ENCODE measurements at places on chromosomes 3 and 15.

DNA sequence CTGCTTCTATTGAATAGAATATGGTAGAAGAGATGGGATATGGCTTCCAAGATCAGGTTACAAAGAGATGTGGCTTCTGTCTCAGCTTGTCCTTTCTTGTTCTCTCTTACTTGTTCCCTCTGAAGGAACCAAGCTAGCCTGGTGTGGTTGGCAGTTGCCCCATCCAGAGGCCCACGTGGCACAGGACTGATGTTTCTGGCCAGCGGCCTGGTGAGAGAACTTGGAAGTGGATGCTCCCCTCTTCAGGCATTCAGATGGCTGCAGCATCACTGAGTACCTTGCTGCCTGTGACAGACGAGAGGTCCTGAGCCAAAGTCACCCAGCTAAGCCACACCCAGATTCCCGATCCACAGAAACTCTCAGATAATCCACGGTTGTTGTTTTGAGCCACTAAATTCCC is 183.6 kb downstream of the NSMCE3 start:
- DNase-seq, result no peak

DNA sequence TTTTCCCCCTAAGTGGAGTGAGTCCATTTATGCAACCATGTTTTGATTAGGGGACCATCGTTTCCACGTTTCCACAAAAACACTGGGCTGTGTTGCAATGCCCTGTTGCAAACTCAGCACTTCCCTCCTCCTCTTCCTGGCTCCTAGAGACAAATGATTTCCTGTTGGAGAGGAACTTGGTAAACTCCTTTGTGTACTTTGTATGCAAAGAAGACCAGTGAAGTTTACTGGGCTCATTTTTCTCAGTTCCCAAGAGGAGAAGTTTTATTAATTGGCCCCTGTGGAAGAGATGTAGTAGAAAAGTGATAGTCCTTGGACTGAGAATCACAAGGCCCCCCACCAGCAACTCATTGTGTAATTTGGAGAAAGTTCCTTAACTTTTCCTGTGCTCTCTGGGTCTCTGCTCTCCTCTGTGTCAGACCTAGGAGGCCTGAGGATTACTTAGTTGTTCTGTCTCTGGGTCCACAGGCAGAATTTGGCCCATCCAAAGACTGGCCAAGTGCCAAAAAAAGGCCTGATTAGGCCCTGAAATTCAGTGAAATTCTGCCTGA is 95.0 kb downstream of the ATG7 start:
- DNase-seq, result no peak

DNA sequence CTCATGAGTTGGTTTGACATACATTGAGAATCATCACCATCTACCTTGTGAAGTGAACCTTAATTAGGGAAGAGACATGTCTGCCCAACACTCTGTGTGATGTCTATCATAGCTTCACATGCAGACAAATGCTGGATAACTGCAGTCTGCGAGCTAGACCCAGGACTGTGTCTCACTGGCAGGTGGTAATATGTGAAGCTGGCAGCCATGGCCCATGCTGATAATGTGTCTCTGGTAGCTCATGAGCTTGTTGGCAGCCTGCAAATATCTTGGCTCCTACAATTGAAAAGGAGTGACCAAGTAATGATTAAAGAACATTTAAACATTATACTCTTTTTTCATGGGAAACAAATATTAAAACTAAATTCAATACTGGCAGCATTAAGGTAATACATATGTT is 234.8 kb downstream of the CHST2 start:
- DNase-seq, result no peak

DNA sequence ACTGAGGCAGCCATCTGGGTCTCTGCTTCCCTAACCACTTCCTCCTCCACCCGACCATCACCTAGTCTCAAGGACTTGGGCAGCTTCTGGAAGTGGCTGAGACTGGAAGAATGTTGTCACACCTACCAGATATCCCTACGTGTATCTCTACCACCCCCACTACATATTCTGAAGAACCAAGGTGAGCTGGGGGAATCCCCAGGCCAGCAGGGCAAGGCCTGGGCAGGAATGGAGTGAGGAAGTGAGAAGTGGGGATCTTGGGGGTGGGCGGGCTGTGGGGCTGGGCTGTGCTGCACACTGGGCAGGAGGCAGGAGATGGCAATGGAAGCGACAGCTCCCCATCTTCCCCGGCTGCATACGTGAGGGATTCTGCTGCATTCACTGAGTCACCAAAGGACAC is 17.5 kb upstream of the ALDH1A3 start:
- no peak for DNase-seq

DNA sequence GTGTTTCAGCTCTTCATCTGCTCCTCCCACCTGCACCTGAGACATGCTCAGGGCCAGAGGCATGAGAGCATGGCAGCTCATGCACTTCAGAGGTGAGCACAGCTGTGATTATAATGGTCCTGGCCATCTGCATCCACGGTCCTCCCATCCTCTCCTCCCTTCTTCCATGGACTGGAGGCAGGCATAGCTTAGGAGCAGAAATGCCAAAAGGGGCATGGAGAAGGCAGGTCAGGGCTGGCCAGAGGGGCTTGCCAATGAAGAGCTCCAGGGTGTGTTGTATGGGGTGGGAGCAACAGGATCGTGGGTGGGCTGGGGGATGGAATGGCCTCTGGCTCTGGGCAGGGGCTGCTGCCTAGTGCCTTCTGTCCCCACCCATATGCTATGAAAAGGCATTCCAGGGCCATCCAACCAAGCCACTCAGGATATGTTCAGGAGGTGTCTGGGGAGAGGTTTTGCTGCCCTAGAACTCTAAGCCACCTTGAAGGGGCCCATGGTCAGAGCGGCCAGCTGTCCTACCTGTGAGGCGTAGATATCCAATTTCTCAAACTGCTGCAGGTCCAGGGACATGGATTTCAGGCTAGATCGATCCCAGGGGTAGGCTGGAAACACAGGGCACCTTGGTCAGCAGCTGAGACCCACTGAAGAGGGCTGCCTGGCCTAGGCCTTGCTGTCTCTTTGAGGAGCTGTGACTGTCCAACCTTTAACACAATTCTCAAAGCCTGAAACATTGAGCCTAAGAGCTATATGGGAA is 26.1 kb downstream of the KY start:
- no peak for DNase-seq

GRCh38 chr3:195196266-195196665 is 74.7 kb downstream of the XXYLT1 start:
- DNase-seq, result no peak

GRCh38 chr3:185846037-185846436 is 21.2 kb upstream of the IGF2BP2 start:
- DNase-seq, result no peak

- no peak for DNase-seq
Observed at GRCh38 chr3:192958219-192958872, 40.7 kb upstream of the MB21D2 start.

- DNase-seq, result no peak
Observed at GRCh38 chr3:112338727-112339056, 5.7 kb downstream of the CD200 start.

- no peak for DNase-seq
Observed at GRCh38 chr3:5073374-5074085, 48.6 kb upstream of the ARL8B start.

DNA sequence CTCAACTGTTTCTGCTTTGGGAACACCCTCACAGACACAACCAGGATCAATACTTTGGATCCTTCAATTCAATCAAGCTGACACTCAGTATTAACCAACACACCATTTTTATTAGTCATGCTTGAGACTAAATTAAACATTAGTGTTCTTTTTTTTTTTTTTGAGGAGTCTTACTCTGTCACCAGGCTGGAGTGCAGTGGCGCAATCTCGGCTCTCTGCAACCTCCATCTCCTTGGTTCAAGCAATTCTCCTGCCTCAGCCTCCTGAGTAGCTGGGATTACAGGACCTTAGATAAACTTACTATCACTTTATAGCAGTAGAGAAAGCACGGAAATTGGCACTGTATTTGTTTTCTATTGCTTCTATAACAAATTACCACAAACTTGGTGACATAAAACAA is 2.0 kb upstream of the RAB11A start:
- no peak for DNase-seq

GRCh38 chr15:90744759-90745402 is 27.7 kb downstream of the BLM start:
- no peak for DNase-seq

Data from GM10248 (cell line).